ENCODE measurements at places on chromosomes 11 and 22.

DNA sequence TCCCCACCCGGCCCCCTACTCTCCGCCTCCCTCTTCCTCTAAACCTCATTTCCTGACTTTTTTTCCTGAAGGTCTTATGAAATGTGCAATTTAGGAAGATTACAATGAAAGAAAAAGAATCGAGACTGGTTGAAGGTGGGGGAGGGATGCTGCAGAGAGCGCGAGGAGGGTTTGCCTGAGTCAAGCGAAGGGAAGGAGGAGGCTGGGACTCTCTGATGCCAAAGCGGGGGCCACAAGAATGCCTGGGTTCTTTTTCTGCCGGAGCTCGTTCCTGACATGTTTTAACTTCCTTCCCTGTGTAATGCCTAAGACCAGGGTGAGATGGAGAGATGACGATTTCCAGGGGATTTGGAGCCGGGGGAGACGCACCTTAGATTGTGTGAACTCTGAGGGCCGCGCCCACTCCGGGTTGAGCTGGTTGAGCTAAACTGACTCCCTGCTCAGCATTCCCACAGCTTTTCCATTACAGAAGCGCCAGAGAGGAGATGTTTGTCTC, 270.5 kb upstream of the SORL1-AS1 start:
- no peak for DNase-seq

DNA sequence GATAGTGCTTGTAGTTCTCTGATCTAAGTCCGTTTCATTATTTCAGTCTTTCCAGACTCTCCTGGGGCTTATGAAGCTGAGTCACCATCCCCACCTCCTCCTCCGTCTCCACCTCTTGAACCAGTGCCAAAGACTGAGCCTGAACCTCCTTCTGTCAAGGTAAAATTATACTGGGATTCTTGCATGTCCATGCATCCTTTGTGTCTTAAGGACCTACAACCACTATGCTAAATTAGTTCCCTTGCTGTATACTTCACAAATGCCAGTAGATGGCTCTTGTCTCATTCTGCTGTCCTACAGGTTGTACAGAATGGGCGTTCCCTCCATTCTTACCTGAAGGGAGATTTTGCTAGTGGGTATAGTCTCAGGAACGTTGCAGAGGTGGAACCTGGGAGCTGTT, 42.2 kb downstream of the POLD3 start:
- DNase-seq, result no peak

DNA sequence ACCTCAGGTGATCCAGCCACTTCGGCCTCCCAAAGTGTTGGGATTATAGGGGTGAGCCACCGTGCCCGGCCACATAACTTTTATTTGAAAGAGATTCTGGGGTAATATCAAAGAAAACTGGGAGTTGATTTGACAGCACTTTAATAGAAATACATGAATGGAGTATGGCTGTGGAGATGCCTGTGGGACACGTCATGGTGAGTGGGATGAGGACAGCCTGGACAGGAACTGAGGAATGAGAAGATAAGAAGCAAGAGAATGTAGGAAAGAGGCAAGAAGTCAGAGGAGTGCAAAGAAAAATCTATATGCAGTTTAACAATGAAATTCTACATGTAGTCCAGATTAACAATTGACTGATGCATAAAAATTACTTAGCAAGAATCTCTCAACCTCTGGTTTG, 31.0 kb downstream of the SLC22A6 start:
- DNase-seq, result no peak

- peak; percentile 35 for DNase-seq
Observed at GRCh38 chr11:46120346-46121300, 631 bp downstream of the PHF21A start.

- no peak for DNase-seq
Observed at GRCh38 chr11:1483445-1483961, 3.1 kb downstream of the MOB2 start.

GRCh38 chr11:123406441-123407129, 23.5 kb upstream of the GRAMD1B start:
- DNase-seq, result no peak

DNA sequence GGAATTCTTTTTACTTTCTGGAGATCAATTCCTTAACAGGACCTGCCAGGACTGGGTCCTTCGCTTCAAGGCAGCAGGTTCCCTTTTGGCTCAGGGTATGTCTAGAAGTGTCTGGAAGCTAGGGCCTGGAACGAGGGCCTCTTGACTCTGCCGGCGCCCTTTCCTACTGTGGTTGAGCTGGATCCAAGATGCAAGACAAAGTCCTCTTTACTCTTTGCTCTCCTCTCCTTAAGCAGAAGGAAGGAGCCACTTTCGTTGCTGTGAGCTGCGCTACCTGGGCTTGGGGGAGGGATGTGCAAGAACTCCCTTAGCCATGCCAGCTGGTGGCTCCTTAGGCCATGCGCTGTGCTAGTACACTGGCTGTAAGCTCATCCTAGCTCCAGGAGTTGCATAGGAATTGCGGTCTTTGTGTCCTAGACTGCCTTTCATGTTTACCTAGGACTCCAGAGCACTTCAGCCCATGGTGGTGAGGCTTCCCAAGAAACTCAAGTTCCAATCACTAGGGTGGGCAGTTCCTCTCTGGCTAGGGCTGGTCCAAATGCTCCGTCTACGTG, 18.1 kb downstream of the GLB1L2 start:
- DNase-seq, result no peak

GRCh38 chr11:23570828-23571227, 710.6 kb upstream of the CCDC179 start:
- DNase-seq, result no peak

DNA sequence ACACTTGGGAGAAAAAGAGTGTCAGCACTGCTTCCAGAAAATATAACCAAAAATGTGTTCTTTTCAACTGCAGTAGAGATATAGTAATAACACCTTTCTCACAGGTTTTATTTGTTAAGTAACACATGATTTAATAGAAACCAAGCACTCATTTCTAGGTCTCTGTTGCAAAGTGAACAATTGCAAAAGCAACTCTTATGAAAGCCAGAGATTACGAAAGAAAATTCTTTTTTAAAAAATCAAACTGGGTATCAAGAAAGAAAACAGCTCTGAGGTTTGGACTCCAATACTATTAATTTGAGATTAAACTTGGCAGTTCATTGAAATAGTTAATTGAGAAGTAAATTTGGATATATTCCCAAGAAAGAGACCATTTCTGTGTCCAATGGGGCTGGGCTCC, 9.8 kb upstream of the XKR3 start:
- DNase-seq, result no peak

DNA sequence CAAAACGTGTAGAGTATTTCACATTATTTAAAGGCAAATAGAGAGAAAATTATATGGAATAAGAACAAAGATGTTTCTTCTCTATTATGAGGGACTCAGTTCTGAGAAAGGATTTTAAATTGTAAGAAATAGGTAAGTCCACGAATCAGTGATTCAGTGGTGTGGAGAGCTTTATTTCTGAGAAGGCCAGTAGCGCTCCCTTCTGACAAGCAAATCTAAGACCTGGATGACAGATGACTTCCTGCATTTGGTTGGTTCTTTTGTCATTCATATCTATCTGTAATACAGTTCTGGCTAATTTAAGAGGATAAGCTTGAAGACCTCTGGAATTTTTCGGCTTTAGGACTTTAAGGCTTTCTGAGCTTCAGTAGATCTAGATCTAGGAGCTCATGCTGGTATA, 7.0 kb downstream of the CD3E start:
- DNase-seq, result no peak

GRCh38 chr11:82384308-82384707, 349.4 kb downstream of the FAM181B start:
- DNase-seq, result no peak

GRCh38 chr22:36979016-36979910, 40.0 kb downstream of the TST start:
- no peak for DNase-seq

DNA sequence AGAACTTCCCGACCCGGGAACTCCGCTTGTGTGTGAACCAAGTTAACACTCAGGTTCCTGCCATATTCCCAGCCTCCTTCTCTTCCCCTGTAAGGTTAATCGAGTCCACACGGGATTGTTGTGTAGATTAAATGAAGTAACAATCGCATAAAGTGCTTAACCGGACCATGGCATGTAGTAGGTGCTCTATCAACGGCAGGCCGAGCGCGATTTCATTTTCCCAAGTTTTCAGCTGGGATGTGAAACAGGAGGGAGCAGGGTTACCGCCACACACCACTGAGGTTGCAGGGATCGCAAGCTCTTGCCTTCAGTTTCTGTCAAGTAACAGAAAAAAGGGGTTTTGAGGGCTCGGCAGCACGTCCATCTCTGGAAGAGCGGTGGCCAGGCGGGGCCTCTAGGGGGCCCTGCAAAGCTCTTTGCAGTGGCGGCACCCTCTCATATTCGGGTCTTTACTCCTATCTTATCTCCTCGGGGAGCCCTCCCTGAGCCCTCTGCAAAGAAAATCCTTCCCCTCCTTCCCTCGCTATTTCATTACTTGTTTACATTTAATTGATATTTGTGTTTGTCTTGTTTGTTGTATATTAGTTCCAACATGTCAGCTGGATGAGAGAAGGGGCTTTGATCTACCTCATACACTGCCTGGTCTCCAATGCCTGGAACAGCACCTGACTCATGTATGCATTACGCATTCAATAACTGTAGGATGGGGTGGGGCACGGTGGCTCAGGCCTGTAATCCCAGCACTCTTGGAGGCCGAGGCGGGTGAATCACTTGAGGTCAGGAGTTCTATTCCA, 816 bp upstream of the PLEKHA7 start:
- DNase-seq, result peak; percentile 8

- DNase-seq, result no peak
Observed at GRCh38 chr11:116472651-116473050, 300.1 kb downstream of the BUD13 start.

GRCh38 chr11:118912742-118913410, 12.8 kb downstream of the BCL9L start:
- no peak for DNase-seq

DNA sequence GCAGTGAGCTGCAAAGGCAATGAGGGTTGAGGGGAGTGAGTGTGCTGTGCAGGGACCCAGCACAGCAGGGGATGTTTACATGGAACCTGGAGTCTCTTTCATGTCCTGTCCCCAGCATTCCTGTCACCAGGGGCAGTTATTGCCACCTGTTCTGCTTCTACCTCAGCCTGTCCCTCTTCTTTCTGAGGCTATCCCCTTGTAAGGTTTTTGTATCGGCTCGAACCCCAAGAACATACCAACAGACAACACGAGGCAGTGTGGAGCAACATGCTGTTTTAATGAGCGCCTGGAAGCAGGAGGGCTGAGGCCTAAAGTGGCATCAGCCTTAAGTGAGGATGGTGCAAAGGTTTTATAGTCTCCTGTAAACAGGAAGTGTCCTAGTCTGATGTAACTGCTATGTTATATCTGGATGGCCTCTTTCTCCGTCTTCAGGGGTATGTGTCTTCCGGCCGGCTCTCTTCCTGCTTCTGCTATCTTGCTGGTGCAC, 3.9 kb downstream of the SCGB2A2 start:
- DNase-seq, result no peak

GRCh38 chr22:37638391-37639069, 939 bp upstream of the SH3BP1 start:
- no peak for DNase-seq

- DNase-seq, result no peak
Observed at GRCh38 chr11:12840871-12841660, 166.8 kb downstream of the TEAD1 start.

DNA sequence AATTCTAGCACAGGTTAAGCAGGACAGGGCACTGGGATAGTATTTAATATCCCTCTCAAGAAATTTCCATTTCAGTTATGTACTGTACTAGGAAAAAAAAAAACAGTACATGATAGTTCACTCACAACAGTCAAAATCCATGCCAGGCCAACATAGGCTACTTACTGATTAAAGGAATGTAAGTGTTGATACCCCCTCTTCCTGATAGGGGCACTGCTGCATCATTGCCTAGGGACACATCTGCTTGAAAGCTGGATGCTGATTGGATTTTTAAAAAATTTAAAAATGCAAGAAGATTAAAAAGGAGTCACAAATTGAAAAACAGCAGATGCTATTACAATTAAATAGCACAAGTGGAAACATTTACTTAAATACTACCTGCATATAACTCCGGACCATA, 43.4 kb downstream of the APOL5 start:
- no peak for DNase-seq

- DNase-seq, result no peak
Observed at GRCh38 chr11:2703363-2704141, 3.8 kb upstream of the KCNQ1OT1 start.

GRCh38 chr11:2801711-2802388, 83.7 kb downstream of the CDKN1C start:
- DNase-seq, result no peak

- no peak for DNase-seq
Observed at GRCh38 chr11:7204778-7205177, 46.9 kb upstream of the SYT9 start.

DNA sequence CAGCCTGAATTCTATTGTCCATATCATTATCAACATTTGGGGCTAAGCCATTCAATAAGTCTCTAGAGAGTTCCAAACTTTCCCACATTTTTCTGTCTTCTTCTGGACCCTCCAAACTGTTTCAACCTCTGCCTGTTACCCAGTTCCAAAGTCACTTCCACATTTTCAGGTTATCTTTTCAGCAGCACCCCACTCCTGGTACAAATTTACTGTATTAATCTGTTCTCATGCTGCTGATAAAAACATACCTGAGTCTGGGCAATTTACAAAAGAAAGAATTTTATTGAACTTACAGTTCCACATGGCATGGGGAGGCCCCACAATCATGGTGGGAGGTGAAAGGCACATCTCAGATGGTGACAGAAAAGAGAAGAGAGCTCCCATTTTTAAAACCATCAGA, 5.8 kb downstream of the OR5AK2 start:
- no peak for DNase-seq

DNA sequence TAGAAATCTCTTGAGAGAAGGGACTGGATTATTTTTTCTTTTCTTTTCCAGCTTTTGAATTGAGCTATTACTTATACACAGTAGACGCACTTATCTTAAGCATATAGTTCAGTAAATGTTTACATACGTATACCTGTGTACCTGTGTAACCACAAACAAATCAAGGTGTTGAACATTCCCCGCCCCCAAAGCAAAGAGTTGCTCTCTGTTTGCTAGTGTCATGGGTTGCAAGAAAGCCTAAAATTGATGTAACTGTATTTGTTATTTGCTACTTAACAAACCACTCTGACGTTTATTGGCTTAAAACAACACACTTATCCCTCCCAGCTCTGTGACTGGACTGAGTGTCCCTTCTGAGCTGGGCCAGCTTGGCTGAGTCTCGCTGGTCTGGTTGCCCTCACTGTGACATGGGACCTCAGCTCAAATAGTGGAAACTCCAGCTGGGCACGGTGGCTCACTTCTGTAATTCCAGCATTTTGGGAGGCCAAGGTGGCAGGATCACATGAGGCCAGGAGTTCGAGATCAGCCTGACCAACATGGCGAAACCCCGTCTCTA, 25.4 kb upstream of the CABP2 start:
- peak; percentile 9 for DNase-seq

- no peak for DNase-seq
Observed at GRCh38 chr22:39289533-39289932, 29.9 kb downstream of the RPL3 start.
